ENCODE measurements at places on chromosomes 7 and 10.

DNA sequence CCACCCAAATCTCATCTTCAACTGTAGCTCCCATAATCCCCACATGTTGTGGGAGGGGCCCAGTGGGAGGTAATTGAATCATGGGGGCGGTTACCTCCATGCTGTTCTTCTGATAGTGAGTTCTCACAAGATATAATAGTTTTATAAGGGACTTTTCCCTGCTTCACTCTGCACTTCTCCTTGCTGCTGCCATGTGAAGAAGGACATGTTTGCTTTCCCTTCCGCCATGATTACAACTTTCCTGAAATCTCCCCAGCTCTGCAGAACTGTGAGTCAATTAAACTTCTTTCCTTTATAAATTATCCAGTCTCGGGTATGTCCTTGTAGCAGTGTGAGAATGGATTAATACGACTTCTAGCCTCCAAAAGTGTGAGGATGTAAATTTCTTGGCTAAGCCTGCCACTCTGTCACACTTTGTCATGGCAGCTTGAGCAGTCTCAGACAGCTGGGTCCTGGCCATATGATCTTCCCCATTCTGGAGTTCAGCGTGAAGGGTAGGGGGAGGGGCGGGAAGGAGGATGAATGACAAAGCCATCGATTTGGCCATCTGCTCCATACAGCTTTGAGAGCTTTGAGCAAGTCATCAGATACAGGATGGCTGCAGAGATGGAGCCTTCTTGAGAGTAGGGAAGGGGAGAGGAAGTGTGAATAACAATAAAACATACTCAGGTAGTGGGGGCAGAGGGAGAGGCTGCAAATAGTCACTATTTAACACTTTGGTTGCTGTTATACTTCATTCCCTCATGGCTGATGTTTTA, 19.1 kb upstream of the INPP5F start:
- no peak for DNase-seq

GRCh38 chr10:121375172-121375571, 223.1 kb downstream of the FGFR2 start:
- no peak for DNase-seq

- no peak for DNase-seq
Observed at GRCh38 chr7:123796568-123796967, 47.8 kb upstream of the WASL start.

- DNase-seq: no peak
Observed at GRCh38 chr10:122277526-122278136, 6.5 kb downstream of the BTBD16 start.

DNA sequence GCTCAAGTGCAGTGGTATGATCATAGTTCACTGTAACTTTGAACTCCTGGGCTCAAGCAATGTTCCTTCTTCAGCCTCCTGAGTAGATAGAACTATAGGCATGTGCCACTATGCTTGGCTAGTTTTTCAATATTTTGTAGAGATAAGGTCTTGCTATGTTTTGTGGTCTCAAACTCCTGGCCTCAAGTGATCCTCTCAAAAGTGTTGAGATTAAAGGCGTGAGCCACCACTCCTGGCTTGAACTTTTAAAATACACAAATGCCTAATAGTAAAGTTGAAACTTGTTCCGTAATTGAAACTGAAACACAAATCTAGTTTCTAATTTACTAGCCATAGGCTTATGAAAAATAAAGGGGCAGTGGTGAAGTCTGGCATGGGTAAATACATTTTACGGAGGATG, 65.7 kb downstream of the AP3M1 start:
- no peak for DNase-seq

DNA sequence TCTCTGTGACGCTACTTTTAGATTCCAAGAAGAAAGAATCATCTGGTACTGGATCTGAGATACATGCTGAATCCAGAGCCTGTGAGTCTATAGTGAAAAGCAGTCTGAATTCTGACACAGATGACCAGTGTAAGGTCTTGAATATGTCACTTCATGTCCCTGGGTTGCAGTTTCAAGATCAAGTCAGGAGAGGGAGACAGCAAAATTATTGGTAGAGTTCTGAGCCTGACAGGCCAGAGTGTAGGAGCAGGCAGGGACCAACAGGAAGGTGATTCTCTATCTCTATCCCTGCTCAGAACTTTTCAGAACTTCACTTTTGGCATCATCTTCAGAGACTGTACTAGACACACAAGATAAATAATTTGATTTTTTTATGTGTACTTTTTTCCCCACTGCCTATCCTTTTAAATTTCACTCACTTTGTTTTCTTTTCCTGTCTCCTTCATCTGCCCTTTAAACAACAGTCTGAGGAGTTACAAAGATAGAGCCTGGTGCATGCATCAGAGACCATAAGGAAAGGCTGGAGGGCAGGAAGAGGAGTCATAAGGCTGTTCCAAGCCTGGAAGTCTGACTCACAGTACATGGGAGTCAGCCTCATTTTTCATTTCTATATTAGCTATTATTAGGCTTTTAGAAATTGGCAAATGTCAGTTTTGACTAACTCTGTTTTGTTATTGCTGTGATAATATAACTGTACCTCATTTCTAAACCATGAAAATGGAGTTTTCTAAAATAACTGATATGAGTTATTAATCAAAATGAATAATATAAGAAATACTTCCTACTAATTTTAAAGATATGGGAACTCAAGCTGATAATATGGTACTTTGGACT, 120.2 kb upstream of the TMEM229A start:
- no peak for DNase-seq

DNA sequence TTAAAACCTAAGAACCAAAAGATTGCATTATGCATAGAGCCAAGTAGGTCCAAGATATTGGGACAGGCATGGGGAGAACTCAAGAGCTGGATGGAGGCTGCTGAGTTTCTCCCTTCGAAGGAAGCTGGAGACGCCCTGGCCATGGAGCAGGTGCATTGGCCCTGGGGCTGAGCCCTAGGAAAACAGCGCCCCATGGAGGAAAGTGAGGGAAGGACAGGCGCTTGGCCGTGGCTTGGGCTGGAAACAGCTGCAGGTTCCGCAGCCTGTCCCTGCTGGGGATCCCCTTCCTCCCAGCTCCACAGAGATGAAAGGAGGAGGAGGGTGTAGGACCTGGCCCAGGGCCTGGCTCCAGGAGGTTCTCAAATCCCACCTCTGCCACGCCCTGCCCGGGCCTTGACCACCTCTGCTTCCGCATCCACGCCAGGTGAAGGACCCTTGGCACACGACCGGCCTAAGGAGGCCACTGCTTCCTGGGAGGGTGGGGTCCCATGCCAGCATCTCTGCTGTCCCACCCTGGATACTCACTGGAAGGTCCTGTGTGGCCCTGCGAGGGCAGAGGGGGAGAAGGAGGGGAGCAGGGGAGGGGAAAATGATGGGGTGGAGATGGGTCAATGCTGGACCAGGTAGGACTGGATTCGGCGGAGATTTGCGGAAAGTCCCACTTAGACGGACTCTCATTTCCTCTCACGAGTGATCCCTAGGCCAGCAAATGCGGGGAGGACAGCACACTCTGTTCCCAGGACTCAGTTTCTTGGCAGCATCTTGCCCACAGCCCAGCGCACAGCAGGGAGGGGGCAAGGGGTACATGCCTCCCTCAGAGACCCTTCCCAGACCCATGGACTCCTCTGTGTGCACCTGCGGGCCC, 258.6 kb upstream of the TCERG1L start:
- no peak for DNase-seq

GRCh38 chr10:5198386-5198785, 1.7 kb downstream of the AKR1C4 start:
- no peak for DNase-seq

GRCh38 chr10:76169246-76169645, 737.8 kb downstream of the LRMDA start:
- DNase-seq: no peak

GRCh38 chr10:78188446-78188845, 154.8 kb downstream of the RPS24 start:
- DNase-seq: no peak

DNA sequence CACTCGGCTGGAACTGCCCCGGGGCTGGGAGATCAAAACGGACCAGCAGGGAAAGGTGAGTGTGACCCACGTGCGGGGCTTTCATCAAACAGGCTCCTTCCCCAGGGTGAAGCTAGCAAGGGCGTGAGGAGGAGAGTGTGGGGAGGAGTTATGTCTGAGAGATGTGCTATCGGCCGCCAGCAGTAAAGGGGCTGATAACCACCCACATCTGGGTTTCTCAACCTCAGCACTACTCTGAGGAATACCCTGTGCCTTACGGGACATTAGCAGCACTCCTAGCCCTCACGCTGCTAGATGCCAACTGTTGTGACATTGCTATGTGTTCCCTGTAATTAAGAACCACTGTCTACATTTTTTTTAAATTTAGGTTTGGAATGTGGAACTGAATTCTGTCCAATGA, 113.9 kb upstream of the STK17A start:
- no peak for DNase-seq

DNA sequence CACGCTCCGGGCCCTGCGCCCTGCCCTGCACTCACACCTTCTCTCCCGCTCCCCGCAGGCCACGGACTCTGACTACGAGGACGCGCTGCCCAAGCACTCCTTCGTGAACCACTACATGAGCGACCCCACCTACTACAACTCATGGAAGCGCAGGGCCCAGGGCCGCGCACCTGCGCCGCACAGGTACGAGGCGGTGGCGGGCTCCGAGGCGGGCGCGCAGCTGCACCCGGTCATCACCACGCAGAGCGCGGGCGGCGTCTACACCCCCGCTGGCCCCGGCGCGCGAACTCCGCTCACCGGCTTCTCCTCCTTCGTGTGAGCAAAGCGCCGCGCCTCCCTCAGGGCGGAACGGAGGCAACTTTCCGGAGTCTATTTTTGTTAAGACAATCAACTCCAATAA, 417.0 kb upstream of the FOXK1 start:
- no peak for DNase-seq

DNA sequence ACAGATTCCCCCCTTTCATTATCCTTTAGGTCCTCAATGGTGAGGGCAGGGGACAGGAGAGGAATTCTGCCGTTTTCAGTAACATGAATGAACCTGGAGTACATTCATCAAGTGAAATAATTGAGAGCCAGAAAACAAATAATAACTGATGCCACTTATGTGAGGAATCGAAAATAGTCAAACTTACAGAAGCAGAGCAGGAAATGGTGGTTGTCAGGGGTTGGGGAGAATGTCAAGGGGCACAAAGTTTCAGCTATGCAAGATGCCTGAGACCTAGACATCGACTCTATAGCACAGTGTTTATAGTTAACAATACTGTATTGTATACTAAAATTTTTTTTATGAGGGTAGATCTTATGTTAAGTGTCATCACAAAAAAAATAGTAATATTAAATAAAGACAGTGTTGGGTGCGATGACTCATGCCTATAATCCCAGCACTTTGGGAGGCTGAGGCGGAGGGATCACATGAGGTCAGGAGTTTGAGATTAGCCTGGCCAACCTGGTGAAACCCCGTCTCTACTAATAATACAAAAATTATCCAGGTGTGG, 1219.8 kb downstream of the GATA3 start:
- DNase-seq: no peak

- no peak for DNase-seq
Observed at GRCh38 chr7:139559364-139560105, 36.0 kb downstream of the CLEC2L start.

GRCh38 chr7:18666107-18666728, 170.7 kb downstream of the HDAC9 start:
- DNase-seq: peak; percentile 4

DNA sequence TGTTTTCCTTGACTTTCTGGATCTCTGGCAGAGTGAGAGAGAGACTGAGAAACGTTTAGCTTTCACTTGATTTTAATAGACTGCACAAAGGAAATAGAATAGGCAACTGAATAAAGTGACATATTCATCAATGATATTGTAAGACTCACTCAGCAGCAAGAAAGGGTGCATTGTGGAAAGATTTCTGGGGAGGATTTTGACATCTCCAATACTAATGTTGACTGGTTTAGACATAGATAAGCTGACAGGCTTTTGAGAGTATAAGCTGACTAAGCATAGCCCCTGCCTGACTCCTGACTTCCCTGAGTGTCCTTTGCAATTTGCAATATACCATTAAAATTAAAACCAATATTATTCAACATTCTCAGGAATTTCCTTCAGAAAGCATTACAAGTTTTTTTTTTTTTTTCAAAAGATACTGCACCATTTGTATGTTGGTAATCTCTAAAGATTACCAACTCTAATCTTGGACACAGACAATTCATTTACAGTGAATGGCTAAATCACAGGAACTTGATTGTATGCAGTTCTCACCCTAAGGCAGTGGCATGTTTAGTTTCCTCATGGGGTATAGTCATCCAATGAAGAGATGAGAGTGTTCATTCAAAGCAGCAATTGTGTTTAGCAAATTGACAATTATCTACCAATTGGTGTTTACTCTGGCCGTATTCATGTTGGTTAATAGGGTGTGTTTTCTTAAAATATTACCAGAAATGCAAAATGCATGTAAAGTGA, 325.6 kb downstream of the SORCS3 start:
- DNase-seq: no peak

DNA sequence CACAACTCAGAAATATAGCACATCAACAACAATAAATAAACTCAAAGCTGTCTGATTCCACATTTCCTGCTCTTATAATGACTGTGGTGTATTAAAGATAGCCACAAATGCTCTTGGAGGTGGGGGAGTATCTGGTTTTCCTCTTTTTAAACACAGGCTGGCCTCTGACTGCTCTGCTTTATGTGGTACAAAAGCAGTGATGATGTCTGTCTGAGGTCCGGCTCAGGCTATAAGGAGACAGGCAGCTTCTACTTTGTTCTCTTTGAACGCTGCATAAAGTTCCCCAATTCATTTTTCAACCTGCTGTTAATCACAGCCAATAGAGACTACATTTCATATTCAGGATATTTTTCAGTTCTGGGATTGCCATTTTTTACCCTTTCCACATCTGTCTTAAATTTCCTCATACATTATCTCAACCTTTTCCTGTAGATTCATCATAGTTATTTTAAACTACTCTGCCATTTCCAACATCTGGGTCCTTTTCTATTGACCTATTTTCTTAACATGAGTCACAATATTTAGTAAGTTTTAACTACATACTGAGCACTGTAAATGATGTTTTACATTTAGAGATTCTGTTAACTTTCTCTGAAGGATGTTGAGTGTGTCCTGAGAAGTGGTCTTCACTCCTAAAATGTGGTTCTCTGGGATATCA, 64.9 kb downstream of the CRPPA start:
- no peak for DNase-seq

GRCh38 chr7:39700165-39700564, 76.8 kb downstream of the RALA start:
- DNase-seq: no peak

- DNase-seq: no peak
Observed at GRCh38 chr10:114239994-114240345, 916 bp downstream of the VWA2 start.

GRCh38 chr10:4606856-4607636, 219.0 kb upstream of the AKR1E2 start:
- DNase-seq: no peak

DNA sequence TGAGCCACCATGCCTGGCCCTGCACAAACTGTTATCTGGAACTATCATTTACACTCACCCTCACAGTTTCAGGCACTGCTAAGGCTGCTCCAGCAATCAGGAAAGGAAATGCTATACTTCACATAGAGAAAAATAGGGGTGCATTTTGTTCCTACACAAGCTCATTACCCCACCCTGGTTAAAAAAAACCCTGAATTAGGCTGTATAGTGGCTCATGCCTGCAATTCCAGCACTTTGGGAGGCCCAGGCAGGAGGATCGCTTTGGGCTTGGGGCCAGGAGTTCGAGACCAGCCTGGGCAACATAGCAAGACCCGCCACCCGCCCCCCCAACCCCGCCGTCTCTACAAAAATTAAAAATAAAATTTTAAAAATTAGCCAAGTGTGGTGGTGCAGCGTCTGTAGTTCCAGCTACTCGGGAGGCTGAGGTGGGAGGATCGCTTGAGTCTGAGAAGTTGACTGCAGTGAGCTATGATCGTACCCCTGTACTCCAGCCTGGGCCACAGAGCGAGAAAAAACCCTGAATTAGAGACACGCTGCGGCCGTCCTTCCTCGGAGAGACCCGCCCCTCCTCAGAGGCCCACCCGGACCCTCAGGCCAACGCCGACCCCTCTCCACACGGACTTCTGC, 539 bp downstream of the PTCD1 start:
- DNase-seq: no peak
